ENCODE measurements at places on chromosomes 16 and 17. TPM values are rescaled to one million over a fixed set of nuclear protein-coding genes. Genes with fewer than 3 reads are reported as not detected.

Gene DCXR
- total RNA-seq = 138 TPM

Gene UTS2R
- not detected for total RNA-seq

Gene TNP2
- not detected for total RNA-seq

Gene GGA2
- 24.6 TPM for total RNA-seq

Gene TBX6
- total RNA-seq = 3.6 TPM

Gene CCDC144A
- 1.4 TPM for total RNA-seq

Gene MYH2
- 0.56 TPM for total RNA-seq

Gene PCGF2
- total RNA-seq = 18.0 TPM

Gene EIF4A3
- total RNA-seq = 93.3 TPM

DNA sequence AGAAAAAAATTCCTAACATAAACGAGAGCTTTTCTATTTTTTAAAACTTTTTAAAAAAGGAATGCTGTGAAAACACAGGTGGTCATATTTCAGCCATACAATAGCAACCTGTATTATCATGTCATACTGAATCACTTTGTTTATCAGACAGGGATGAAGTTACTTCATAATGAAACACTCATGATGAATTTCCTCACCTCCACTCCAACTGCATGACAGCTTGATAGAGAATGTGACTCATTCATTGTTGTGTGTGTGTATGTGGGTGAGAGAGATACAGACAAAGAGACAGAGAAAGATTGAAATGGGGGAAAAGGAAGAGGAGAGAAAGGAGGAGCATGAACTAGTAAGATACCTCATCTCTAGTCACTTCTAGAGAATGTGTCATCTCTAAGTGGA lies 109.0 kb downstream of the SYCE1L start:
- peak; percentile 25 for ATAC-seq

DNA sequence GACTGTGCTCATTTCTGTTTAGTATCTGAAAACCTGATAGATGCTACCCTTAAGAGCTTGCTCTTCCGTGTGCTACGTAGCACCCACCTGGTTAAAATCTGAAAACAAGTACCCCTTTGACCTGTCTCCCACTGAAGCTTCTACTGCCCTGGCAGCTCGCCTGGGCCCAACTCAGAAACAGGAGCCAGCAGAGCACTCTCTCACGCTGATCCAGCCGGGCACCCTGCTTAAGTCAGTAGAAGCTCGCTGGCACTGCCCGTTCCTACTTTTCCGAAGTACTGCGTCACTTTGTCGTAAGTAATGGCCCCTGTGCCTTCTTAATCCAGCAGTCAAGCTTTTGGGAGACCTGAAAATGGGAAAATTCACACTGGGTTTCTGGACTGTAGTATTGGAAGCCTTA lies 18.9 kb downstream of the NTAN1 start:
- ATAC-seq = no peak

DNA sequence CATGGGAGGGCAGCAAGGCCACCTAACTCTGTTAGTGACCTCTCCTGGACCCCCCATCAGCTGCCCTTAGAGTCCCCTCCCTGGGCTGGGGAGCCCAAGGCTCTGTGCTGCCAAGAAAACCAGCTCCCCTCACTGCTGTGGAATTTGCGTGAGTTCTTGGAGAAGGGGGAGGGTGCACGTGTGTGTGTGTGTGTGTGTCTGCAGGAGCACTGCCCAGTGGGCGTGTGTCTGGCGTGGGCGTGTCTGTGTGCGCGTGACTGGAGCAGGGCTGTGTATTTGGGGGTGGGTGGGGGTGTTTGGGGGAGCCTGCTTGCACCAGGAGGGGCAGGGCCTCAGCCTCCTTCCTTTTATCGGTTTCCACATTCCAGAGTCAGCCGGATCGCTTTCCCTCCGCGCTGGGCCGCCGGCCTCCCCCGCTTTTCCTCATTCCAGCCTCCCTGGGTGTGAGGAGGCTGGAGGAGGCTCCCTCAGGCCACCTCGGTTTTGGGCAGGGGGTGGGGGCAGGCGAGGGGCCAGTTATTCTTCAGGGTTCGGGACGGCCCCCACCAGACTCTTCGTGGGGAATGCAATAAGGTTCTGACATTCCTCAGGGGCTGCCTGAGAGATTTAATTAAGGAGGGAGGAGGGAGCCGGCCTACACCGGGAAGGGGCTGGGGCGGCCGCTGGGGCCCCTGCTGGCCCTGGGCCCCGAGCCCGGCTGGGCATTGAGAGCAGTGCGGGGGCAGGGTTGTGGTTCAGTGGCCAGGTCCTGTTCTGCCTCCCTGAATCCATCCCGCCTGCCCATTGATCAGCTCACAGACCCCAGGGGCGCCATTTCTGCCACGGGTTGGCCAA lies 2.5 kb downstream of the VASN start:
- peak; percentile 44 for ATAC-seq

DNA sequence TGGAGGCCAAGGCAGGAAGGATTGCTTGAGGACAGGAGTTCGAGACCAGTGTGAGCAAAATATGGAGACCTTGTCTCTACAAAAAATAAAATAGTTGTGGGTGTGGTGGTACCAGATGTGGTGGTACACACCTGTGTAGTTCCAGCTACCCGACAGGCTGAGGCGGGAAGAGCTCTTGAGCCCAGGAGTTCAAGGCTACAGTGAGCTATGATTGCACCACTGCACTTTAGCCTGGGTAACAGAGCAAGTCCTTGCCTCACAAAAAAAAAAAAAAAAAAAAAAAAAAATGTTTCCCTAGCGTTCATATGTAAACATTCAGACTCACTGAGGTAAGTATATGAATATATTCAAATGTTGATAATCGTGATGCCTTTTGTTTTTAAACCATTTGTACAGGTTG lies 39.5 kb downstream of the CLUH start:
- no peak for ATAC-seq

- ATAC-seq = peak; percentile 75
Observed at GRCh38 chr16:66189951-66190350, 176.5 kb upstream of the CDH5 start.

DNA sequence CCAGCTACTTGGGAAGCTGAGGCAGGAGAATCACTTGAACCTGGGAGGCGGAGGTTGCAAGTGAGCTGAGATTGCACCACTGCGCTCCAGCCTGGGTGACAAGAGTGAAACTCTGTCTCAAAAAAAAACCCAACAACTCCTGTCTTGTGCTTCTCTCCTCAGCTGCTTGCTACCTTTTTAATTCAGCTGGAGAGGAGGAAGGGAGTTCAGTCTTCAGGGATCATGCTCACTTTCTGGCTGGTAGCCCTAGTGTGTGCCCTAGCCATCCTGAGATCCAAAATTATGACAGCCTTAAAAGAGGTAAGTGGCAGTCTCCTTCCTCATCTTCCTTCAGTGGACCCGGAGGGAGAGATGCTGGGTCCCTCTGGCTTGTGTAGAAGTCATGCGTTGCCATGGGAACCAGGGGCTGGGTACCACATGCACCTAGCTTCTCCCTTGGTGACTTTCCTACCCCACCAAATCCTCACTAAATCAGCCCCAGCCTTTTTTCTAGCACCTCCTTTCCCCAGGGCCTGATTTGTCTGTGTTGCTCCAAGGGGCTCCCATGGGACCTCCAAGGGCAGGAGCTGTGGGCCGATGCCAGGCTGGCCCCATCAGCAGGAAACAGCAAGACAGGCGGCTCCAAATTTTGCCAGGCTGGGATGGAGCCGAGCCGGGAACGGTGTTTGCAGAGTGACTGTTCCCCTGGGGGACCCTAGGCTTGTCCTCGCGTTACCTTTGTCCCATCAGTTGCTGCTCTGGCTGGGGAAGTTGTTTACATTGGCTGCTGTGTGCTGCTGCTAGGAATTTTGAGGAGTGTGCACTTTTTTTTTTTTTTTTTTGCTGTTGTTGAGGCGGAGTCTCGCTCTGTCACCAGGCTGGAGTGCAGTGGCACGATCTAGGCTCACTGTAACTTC lies 65.2 kb downstream of the ABCC1 start:
- ATAC-seq = no peak

DNA sequence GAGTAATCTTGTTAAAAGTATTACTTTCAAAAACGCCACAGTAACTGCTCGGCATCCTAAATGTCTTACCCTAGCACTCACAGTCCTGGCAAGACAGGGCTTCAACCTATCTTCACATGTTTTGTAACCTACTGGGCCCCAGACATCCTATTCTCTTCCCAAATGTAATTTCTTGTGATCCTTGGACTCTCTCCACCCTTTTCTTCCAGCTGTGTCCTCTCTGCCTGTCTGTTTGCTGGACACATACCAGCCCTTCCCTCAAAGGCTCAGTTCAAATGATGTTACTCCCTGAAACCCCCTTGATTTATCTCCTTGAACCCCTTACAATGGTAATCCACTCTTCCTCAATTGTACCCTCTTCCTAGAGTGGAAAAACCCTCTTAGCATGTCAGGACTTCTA lies 60.1 kb upstream of the CNEP1R1 start:
- no peak for ATAC-seq

- ATAC-seq = no peak
Observed at GRCh38 chr16:52929478-52930400, 123.0 kb downstream of the CHD9NB start.

DNA sequence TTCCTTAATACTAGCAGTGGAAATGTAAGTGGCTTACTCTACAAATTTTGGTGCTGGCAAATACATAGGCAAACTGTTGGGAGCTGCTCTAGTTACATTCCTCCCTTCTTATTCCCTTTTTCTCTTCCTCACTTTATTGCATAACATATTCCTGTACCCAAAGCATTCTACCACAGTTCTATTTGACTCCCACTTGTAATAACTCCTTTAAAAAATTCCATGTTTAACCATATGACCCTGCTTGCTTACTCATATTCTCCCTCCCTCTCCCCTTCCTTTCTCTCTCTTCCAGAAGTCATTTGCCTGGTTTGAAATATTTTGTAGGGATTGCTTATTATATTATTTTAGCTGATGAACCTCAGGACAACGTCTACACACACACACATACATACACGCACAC lies 22.7 kb downstream of the NQO1 start:
- ATAC-seq = no peak

GRCh38 chr17:28446716-28447395 lies 26.6 kb upstream of the SLC13A2 start:
- ATAC-seq = no peak

GRCh38 chr17:4533523-4534504 lies 21.4 kb downstream of the MYBBP1A start:
- peak; percentile 29 for ATAC-seq

GRCh38 chr16:17452922-17453321 lies 17.8 kb downstream of the XYLT1 start:
- no peak for ATAC-seq

- no peak for ATAC-seq
Observed at GRCh38 chr17:2271985-2272702, 31.4 kb downstream of the SMG6 start.

- ATAC-seq = no peak
Observed at GRCh38 chr17:59027750-59028149, 78.9 kb downstream of the TRIM37 start.

DNA sequence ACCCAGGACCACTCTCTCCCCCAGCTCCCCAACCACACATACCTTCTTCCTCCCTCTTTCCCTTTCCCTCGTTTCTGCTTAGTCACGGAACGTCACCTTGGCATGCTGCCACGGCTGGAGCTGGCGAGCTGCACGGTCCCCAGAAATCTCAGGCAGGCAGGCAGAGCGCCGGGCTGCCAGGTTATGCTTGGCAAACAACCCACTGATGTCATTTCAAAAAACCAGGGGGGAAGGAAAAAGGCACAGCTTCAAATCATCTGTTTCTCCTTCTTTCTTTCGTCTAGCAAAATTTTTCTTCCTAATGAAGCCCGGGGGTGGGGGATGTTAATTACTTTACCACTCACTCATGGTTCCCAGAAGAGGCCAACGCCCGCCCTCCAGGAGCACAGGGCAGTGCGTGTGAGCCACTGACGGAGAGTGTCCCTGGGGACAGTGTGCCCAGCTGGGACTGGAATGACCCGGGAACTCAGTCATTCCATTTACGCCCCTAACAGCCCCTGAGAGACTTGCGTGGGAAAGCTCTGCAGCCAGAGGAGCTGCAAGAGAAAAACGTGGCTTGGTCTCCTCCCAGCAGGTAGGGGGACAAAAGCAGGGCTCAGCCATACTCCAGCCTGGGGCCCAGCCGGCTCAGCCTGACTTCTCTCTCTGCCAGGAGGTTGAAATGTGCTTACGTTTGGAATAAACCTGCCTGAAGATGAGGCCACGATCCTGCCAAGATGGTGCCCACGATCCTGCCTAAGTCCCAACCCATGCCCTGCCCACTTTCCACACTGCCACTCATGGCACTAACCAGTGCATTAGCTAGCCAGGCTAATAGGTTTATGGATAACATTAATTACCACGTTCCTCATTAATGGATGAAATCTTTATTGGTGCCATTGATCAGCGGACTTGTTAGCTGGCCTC lies 198.9 kb downstream of the ZFHX3 start:
- ATAC-seq = peak; percentile 67

DNA sequence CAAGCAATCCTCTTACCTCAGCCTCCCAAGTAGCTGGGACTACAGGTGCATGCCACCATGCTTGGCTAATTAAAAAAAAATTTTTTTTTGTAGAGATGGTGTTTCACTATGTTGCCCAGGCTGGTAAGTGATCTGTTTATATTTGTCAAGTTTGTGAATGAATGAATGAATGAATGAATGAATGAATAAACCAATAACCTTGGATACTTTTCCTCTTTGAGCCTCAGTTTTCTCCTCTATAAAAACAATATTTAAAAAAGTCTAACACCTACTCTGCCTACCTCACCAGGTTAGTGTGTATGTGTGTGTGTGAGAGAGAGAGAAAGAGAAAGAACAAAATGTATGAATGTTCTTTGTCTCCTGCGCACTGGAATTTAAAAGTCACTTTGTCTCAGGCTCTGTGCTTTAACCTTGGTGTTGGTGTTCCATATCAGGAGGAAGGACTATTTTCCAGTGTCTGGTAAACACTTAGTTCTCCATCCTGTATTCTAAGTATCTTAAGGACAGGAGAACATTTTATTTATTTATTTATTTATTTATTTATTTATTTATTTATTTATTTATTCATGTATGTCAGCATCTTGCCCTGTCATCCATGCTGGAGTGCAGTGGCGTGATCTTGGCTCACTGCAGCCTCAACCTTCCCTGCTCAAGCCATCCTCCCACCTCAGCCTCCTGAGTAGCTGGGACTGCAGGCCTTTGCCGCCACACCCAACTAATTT lies 27.1 kb downstream of the CHD9 start:
- no peak for ATAC-seq

- ATAC-seq = no peak
Observed at GRCh38 chr17:17684906-17685774, 3.9 kb downstream of the RAI1 start.

GRCh38 chr17:74623693-74624093 lies at the start of gene CD300E:
TSS of gene CD300E (minus strand) at chr17:74623738. CDS start at chr17:74623621, 117 bp downstream.
- ATAC-seq = no peak

DNA sequence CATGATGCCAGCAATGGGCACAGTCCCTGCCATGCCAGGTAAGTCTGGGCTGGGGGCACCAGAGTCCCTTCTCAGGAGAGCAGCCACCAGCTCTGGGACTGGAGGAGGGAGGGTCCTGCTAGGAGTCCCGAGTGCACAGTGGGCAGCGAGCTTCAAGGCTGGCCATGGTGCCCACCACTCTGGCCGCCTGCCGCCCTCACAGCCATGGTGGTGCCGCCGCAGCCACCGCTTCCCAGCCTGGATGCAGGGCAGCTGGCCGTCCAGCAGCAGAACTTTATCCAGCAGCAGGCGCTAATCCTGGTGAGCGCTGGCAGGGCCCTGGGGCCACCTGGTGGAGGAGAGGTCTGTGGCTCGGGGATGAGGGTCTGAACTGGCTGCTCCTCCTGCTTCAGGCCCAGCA lies 17.9 kb upstream of the SMIM5 start:
- no peak for ATAC-seq

- ATAC-seq = no peak
Observed at GRCh38 chr16:68362947-68363657, 52.3 kb downstream of the PRMT7 start.

GRCh38 chr17:47946929-47947397 lies 5.6 kb downstream of the PNPO start:
- peak; percentile 81 for ATAC-seq

Measured in esophagus mucosa (tissue), 1 donor.